ENCODE measurements at places on chromosomes 2 and 18.

GRCh38 chr18:74284191-74284979, 7.4 kb downstream of the CYB5A start:
- no peak for DNase-seq

GRCh38 chr2:178477443-178478129, 814 bp downstream of the FKBP7 start:
- no peak for DNase-seq

DNA sequence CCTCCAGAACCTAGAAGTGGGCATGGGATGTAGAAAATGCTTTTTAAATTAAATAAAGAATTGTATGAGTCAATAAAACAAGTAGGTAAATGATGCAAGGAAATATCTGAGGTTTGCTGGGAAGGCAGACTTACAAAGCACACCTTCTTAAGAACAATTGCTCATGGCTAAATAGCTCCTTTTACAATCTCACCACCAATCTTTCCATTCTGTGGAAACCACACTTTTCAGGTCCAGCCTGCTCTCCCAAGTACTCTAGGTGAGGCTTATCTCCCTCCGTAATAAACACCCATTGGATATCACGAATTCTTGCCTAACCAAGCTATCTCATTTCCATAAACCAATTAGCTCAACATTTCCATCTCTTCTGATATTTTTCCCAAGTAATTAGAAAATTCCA, 91.5 kb upstream of the SLC8A1 start:
- no peak for DNase-seq

DNA sequence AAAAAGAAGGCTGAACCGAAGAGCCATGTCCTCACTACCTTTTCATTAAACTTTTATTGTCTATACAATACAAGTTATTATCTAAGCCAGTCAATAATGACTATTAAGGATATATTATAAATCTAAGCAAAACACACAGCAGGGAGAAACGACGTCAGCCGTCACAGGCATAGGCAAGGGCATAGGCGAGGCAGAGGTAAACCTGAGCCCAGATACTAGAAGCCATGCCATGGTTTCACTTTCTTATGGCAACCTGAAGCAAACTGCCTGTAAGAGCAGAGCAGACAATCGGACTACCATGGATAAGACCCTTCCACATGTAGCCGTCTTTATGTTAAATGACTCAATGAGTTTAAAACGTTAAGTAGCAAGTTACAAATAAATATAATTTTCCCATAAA, 238.5 kb upstream of the ZNF521 start:
- DNase-seq, result no peak

GRCh38 chr2:48249025-48249424, 280.9 kb upstream of the STON1 start:
- DNase-seq, result no peak

- DNase-seq, result no peak
These were observed 41.8 kb downstream of the TIMM21 start for GRCh38 chr18:74190086-74190485.

DNA sequence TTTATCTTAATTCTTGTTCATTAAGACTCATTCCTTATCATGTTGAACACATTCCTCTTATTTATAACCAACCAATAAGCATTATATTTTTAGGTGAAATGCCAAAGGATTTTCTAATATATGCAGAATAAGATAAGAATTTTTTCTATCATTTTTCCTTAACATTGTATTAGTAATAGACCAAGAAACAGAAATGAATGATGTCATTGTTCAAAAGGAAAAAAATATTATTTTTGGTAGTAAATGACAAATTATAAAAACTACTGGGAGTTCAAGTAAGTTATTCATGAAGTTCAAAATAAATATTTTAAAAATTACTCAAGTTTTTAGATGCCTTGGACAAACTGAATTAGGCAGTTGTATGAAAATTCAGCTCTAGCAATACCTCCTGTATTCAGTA, 25.5 kb downstream of the DCAF17 start:
- no peak for DNase-seq

DNA sequence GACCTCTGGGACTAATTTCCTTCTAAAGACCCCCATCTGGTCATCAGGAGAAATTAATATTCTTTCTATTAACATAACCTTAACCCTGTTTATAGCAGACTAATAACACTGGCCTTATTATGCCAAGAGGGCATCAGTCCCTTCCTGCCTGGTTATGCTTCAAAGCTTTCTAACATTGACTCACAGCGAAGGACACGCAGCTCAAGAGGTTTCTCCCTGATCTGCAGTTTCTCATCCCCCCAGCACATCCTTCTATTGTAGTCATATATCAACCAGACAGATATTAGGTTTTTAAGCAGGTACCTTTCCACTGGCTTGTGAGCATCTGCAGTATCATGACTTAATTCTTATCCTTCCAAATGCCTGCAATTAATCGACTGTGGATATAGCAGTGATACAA, 100.0 kb upstream of the CXCR4 start:
- DNase-seq, result no peak

DNA sequence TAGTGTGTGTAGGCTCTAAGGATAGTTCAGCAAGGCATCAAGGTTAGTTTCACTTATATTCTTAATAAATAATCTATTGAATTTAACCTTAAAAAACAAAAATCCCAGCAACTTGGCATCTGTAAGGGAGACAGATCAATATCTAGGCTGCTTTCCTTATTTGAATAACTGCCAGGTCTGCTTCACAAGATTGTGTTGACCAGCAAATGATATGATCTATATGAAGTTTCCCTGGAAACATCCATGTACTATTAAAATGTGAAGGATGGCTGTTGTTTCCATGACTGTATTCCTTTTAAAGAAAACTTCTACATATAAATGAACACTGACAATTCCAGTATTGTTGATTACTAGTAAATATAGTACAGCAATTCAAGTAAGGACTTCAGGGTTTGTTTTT, 109.4 kb downstream of the SPTBN1 start:
- no peak for DNase-seq

GRCh38 chr2:191018048-191018447, 4.1 kb upstream of the STAT1 start:
- no peak for DNase-seq

DNA sequence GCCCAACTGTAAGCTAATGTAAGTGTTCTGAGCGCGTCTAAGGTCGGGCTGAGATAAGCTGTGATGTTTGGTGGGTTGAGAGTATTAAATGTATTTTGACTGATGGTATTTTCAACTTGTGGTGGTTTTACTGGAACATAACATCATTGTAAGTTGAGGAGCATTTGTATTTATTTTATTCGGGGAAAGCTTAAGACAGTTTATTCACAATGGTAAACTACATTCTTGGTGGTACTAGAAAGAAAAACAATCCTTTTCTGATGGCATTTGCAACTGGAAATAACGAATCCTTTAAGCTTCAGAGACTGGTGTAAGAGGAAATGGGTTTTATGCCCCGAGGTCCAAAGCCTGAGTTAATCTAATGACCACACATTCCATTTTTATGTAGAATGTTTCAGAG, 283.3 kb upstream of the NETO1 start:
- no peak for DNase-seq

GRCh38 chr2:162011706-162012564, 62.1 kb downstream of the DPP4 start:
- DNase-seq, result peak; percentile 32

GRCh38 chr2:237064203-237065070, 21.3 kb upstream of the COPS8 start:
- DNase-seq, result no peak

DNA sequence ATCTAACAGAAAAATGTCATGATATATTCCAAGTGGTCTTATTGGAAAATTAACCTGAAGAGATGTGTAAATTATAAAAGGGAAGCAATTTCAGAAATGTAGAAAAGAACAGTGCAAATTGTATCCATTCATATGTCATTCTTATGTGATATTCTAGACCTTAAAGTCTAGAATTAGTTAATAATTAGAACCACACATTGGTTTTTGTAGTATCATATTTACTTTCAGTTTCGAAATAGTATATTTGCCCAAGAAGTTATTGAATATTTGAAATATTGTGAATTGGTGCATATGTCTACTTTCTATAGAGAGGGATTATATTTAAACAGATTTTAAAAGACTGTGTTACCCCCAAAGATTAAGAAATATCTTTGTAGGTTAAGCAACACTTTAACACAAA, 1348.6 kb upstream of the ACVR2A start:
- DNase-seq, result no peak

DNA sequence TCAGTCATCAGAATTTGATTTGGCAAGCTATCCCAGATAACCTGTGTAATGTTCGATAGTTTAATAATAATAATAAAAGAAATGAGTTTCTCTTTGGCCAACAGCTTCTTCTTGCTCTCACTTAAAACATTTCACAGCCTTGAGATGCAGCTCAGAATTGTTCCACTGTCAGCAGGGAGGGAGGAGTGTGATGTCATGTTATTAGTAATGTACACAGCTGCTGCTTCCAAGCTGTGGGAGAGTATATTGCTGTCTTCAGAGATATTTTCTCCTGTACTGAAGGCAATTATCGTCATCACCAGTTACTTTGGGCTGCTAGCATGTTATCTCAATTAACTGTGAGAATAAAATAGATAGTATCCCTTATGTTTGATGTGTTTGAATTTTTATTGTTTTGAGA, 146.9 kb upstream of the MAP3K20 start:
- DNase-seq, result no peak

DNA sequence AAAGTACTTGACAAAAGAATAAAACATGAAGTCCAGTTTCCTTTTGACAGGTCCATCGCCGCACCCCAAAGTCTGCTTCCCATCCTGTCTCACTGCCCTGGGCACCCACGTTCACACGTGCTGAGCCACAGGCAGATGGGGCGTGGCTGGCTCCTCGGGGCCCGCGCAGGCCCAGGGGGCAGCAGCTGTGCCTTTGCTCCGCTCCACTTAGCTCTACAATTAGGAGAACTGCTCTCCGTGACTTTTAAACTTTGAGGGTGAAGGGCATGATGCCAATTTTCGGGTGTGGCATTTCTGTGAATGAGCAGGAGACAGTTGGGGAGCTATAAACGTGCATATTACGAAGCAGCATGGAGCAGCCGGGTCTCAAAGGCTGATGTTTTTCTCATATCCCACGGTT, 152.4 kb downstream of the TDRD15 start:
- peak; percentile 71 for DNase-seq

DNA sequence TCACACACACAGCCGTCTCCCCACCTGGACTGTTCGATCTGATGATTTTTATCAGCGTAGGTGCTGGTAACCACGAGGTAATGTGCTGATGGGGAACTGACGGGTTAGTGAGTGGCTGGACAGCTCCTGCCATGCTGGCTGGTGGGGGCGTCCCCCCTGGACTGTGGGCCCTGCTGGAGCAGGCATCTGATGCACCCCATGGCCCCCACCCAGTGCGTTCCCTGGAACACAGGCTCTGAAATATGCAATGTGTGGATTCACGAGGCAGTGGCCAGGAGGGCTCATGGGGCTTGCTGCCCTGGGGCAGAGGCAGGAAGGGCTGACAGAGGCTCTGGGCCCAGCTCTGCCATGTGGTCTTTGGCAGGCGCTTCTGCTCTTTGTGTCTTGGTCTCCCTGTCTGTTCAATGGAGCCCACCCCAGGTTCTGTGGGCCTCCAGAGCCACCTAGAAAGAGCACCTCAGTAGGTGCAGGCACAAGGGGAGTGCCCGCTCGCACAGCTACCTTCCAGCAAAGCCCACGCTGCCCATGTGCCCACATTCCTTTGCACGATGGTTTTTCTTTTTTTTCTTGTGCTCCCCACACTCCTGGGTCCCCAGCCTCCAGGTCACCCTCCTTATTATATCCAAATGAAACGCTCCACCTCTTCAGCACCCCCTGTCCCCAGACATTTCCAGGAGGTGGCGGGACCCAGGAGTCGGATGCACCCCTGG, 10.3 kb upstream of the PXDN start:
- DNase-seq, result no peak

DNA sequence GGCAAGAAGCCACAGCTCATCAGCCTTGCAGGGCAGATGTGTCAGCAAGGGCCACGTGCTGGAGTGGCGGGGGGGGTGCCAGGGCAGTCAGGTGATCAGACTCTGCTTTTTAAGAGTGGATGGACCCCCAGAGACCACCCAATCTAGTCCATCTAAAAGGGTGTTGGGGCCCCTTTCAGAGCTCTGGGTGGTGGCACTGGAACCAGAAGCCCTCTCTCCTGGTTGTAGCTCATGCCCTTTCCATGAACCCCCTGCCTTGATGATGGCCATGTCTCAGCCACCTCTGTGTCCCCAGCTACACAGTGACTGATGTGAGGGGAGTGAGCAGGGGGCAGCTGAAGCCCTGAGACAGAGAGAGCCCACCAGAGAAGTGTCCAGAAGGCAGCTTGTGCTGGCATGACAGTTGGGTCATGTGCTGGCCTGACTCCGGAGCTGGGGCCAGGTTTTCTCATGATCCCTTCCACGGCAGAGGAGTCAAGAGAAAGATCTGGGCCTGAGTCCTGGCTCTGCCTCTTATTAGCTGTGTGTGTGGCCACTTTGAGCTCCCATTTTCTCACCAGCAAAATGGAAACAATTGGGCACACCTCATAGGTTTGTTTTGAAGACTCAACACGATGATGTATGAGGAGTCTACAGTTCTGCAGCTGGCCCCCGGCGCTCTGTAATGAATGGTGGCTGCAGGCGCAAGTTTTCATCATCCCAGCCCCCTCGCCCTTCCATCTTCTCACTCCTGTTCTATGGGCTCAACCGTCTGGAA, 195.7 kb downstream of the ZFP36L2 start:
- DNase-seq, result no peak

DNA sequence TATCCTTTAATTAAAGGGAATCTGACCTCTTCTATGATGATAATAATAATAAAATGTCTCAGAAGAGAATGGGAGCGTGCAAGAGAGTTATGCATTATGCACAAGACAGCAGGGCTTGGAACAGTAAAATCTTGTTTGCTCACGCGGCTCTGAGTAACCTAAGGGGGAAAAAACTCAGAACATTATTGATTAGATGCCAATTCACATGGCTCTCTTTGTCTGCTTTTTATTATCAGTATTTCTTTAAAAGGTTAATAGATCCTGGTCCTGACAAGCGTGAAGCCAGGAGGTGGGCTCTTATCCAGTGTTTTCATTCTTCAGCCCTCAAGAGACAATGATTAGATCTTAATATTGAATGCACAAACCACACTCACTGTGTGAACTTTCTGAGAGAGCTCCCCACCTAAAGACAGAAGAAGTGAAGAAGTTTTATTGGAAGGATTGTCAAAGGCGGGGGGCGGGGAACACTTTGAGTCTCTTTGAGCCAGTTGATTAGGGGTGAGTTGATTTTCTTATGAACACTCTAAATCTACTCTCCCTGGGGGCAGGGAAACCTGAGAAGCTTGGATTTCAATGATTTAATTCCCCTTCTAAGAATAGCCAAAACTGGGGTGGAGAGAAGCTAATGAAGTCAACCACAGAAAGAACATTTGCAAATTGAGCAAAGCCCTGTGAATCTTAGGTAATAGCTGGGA, 127.5 kb upstream of the CTAGE1 start:
- no peak for DNase-seq

DNA sequence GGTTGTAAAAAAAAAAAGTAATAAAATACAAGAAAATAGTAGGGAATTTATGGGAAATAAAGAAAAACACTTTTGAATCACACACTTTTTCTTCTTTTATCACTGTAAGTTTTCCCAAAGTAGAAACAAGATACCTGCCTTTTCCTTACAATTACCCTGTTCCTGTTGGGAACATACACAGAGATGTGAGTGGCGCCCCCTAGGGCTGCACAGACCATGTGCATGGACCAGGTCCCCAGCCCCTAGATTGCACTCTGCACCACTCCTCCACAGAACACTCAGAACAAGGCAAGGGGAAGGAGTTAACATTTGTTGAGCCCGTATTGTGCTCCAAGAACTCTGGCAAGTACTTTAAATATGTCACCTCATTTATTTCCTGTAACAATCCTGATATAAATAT, 118.7 kb upstream of the NRP2 start:
- DNase-seq, result peak; percentile 50
